ENCODE measurements at places on chromosomes 12 and 14.
A peak's percentile ranks its signal among the peaks of the same experiment; 100 is the strongest.

GRCh38 chr12:6953442-6954315 lies 2.5 kb downstream of the PTPN6 start:
- no peak for DNase-seq

- no peak for DNase-seq
These were observed 67.2 kb downstream of the RIC8B start for GRCh38 chr12:106841510-106842302.

GRCh38 chr14:101473045-101473729 lies 88.1 kb upstream of the DIO3 start:
- DNase-seq = no peak

- no peak for DNase-seq
These were observed 547.3 kb downstream of the BCL11B start for GRCh38 chr14:98724734-98725133.

GRCh38 chr12:129160282-129160681 lies 307.0 kb downstream of the GLT1D1 start:
- DNase-seq = no peak

- DNase-seq = no peak
These were observed 2.5 kb upstream of the TEP1 start for GRCh38 chr14:20415782-20416206.

GRCh38 chr14:65072937-65073336 lies 29.4 kb downstream of the MAX start:
- no peak for DNase-seq

GRCh38 chr14:72554401-72554800 lies 339.5 kb downstream of the DPF3 start:
- DNase-seq = no peak

DNA sequence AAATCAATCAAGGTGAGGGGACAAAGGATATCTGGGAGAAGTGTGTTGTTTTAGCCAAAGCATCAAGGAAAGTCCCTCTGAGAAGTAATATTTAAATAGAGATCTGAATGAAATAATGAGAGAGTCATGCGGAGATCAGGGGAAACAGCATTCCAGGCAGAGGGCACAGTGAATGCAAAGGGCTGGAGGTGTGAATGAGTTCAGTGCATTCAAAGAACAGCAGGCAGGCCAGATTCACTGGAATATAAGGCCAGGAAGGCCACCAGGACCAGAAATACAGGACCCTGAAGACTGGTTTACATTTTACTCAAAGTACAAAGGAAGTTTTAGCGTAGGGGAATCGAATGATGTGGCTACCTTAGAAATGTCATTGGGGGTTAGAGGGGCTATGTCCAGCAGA lies 436.2 kb upstream of the TMEM132C start:
- no peak for DNase-seq

DNA sequence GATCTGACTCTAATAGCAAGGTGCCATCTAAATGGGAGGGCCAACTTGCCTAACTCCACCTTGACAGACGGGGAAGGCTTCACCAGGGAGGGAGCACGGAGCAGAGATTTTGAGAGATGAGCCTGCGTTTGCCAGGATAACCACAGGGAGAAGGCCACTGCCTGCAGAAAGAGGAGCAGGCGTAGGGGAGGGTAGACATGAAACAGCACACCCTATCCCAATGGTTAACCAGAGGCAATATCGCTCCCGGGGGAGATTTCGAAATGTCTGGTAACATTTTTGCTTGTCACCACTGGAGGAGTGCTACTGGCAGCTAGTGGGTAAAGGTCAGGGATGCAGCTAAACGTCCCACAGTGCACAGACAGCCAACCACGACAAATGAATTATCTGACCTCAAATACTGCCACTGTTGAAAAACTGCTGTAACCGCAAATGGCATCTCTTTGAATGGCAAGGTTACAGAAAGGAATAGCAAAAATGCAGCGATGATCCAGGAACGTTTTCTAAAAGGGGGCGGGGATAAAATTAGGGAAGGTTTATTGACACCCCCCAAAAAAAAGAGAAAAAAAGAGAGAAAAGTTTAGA lies 126.0 kb upstream of the ATF7IP start:
- DNase-seq = no peak

DNA sequence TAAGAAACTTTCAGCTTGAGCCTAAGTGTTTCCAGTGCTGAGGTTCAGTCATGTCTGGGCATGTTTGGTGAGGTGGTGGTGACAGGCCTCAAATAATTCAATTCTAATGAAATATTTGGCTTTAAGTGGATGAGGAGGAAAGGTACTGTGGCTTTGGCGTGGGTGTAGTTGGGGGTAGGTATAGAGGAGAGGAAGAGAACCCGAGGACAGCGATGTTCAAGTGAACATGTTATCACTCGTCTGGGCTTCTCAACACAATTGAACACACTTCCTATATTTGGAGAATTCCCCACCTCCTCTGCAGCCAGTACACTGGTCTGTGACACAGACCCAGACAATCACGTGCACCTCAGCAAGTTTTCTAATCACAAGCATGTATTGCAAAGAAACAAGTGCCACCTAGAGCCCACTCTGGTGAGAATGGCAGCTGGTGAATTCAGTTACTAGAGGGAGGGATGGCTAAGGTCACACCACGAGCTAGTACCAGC lies 53.0 kb downstream of the IFNG-AS1 start:
- no peak for DNase-seq

DNA sequence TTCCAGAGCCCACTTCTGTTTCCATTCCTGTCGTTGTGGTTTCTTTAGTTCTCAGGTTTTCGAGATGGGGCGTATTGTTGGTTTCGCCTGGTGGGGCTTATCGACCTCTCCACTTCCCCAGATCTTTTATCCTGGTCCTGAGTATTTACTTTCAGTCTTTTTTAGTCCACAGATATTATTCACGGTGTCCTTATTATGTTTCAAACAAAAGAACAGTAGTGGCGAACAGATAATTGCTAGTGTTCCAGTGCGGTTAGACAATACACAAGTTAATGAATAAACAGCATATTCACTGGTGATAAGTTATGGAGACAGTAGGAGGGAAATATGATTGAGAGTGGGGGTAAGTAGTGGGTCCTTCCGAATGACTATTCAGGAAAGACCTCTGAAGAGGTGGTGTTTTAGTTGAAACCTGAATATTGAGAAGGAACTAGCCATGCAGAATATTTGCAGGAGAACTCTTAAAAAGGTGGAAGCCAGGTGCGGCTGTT lies 668 bp downstream of the TMEM260 start:
- DNase-seq = no peak

- DNase-seq = no peak
These were observed 169.5 kb upstream of the FOXN3 start for GRCh38 chr14:89586258-89587135.

- no peak for DNase-seq
These were observed 3.0 kb upstream of the HOXC13 start for GRCh38 chr12:53935383-53936341.

- DNase-seq = no peak
These were observed 61.7 kb downstream of the FERMT2 start for GRCh38 chr14:52888839-52889838.

- no peak for DNase-seq
These were observed 475.8 kb downstream of the RAD51B start for GRCh38 chr14:68295316-68295816.

DNA sequence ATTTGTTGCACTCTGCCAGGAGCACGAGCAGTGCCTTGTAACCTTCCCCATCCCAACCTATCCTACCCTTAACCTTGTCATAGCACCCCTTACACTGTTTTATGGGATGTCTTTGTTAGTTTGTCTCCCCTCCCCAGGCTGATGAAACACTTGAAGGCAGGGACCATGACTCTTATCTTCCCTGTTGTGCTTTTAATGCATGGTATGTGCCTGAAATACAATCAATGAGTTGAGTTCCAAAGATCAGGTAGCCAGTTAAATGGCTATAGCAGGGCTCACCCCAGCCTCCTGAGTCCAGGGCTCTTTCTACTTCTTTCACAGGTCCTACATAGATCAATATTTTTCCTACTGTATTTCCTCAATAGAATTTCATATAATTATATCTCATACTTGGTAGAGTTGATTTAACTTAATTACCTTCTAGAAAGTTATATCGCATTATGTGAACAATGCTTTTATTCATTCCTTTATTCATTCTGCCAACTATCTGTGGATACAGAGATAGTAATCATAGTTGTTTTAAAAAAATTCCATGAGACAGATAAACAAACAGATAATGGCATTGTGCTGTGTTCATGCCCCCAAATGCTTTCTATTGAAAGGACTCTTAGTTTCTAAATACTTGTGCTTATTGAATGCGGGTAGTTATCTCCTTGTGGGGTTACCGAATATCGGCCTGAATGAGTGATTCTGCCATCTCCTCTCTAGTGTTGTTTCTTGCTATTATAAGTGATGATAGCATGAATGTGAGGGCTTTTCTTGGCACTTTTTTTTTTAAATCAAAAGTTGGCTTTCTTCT lies 347.4 kb downstream of the NPAS3 start:
- DNase-seq = no peak

DNA sequence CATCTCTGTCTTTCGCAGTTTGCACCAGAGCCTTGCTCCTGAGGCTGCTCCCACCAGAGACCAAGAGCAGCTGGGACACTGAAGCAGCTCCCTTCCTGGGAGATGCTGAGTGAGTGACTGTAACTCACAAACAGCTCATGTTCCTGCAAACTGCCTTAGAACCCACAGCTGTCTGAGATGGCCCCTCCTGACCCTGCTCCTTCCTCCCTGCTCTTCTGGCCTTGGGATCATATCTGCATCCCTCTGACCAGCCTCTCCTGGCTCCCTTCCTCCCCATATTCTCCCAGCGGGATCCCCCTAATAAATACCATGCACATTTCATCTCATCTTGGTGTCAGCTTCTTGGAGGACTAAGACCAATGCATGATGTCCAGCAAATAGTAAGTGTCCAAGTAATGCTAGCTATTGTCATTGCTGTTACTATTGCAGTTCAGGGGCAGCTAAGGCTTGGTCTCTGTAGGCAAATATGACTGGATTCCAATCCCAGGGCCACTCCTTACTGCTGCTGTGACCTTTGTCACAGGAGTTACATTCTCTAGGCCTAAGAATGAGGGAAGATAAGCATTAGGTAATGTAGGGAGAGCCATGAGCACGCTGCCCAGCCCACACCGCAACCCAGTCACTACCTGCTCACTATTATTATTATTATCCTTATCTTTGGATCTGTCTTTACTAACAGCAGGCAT lies 47.9 kb downstream of the SYNE3 start:
- no peak for DNase-seq

- no peak for DNase-seq
These were observed 77.1 kb downstream of the B4GALNT3 start for GRCh38 chr12:536751-537245.

DNA sequence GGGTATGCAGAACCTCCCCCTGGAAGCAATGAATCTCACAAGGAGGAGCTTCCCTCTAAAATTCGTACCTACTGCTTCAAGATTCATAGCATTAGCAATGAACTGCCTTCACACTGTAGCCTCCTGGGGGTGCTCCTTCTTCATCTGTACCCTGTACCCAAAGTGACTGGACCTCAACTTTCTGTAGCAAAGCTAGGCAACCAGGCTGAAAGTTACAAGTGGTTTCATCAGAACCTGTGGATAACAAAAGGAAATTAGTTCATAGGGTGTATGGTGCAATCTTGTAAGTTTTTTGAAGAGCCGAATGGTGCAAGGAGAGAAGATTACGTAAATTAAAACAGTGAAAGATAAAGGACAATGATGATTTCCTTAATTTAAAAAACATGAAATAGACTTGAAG lies 1541.7 kb upstream of the FLRT2 start:
- no peak for DNase-seq

GRCh38 chr14:21924479-21924878 lies 250.9 kb upstream of the OR4E1 start:
- DNase-seq = no peak

- no peak for DNase-seq
These were observed 28.2 kb downstream of the PTPRQ start for GRCh38 chr12:80472236-80472635.

- no peak for DNase-seq
These were observed 10.0 kb downstream of the TUBA1B start for GRCh38 chr12:49121047-49121696.

DNA sequence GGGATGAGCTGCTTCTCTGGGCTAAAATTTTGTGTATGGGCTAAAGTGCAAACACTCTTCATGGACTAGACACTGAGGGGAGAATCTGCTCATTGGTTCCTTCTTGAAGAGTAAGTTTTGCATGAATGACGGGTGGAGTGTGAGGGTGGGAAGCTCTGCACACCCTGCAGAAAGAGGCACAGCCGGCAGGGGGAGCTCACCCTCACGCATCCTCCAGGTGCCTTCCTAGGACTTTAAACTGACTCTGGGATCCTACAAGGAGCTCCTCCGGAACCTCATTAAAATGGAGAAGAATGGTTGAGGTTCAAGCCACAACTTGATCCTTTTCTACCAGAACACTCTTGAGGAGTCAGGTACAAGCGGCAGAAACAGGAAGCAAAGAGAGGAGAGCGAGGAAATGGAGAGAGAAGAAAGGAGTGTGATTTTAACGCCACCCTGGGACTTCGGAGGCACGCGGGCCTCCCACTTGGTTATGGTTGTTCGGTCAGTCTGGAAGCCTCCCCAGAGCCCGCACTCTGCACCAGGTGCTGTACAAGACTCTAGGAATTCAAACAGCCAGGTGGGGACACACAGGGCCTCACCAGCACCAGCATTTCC lies 87.5 kb downstream of the SETD3 start:
- peak; percentile 59 for DNase-seq

- no peak for DNase-seq
These were observed 70.5 kb downstream of the TMX1 start for GRCh38 chr14:51310505-51310944.

DNA sequence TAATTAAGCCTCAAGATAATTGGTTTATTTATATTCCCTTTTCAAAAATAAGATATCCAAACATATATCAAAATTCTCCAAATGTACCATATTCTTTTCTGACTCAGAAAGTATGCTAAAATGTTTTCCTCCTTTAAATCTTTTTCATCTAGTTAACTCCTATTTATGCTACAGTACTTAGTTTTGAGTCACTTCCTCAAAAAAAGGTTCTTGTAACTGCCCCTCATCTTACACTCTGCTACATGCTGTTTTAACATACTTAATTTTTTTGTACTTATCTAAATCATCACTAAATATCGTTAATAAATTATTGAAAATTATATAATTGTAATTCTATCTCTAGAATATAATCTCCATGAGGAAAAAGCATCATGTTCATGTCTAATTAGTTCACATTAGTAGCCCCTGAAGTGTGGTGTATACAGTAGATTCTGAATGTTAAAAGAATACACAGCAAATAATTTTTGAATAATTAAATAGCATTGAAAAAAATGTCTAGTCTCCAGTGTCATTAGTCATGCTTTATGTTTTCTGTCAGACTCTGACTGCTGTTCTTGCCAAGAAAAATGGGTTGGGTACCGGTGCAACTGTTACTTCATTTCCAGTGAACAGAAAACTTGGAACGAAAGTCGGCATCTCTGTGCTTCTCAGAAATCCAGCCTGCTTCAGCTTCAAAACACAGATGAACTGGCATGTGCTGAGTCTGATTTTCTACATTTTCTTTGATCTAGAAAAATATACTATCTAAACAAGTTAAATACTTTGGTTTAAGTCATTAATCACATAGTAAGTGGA lies 3.5 kb downstream of the KLRD1 start:
- DNase-seq = no peak

Data from 8988T (cell line).